ENCODE measurements at places on chromosomes 3 and 15. TPM values are rescaled to one million over a fixed set of nuclear protein-coding genes. Genes with fewer than 3 reads are reported as not detected.

Gene WDR76
- 1.0 TPM for total RNA-seq

Gene C3orf20
- not detected for total RNA-seq

Gene IL12A
- total RNA-seq: 3.0 TPM

Gene NCBP2
- 90.6 TPM for total RNA-seq

Gene SPINK8
- not detected for total RNA-seq

Gene DISP2
- total RNA-seq: 3.7 TPM

Gene CPLX3
- total RNA-seq: not detected

Gene UBA3
- total RNA-seq: 79.2 TPM

Gene GOLGA8T
- 0.32 TPM for total RNA-seq

Gene GPR62
- total RNA-seq: not detected
